Thyroid gland (tissue), 4 donors: ENCODE measurements at places on chromosomes 5 and 9. TPM values are rescaled to one million over a fixed set of nuclear protein-coding genes. Genes with fewer than 3 reads are reported as not detected.
A peak's percentile ranks its signal among the peaks of the same experiment; 100 is the strongest.

DNA sequence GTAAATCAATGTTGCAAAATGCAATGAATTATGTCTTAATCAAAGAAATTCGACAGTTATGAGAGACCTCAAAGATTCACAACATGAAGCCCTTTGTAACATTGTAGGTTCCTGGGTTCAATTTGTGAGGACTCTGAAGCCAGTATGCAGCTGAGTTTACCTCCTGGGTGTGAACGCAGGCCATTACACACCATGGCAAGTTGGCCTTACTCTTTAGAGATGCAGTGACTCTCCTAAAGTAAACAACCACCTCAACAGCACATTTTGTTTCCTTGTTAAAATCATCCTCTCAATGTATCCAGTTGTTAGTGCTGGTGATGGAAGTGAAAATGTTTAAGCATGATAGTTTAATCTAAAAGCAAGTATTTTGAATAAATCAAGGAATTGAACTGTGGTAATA is 73.8 kb downstream of the JAKMIP2 start:
- H3K4me3 ChIP-seq, result no peak overlapping the region
- DNase-seq, result no peak
- no peaks in the 10 kb centered on the region for H3K4me1 ChIP-seq
- H3K27me3 ChIP-seq, result no peaks in the 10 kb centered on the region

SPEF2 gene
- total RNA-seq, result 21.5 TPM

TAF11L13 gene
- not detected for total RNA-seq

FBP1 gene
- 20.3 TPM for total RNA-seq

GRM6 gene
- total RNA-seq, result not detected

DNA sequence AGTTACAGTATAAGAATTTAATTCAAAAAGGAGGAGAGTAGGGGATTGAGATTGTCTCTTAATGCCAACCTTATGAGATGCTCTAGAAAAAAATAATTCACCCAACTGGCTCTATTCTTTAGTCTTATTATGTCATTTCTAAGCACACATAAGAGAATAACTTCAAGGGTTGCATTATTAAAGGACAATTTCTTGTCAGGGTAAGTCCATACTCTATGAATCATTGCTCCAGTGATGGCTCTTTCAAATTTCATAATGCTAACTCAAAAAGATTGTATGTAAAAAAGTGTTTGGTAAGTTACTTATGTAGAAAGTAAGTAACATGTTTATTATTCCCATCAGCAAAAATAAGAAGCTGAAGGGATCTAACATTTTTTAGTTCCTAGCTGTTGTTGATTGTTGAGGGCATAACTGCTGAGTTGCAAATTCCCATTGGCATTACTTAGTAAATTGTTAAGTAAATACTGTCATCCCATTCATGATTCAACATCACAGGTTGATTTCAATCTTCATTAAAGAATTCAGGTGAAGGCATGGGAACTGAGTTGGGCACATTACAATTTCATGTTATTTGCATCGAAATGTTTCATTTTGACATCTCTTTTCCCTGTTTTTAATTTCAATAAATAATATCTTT is 28.6 kb downstream of the ALDH1A1 start:
- H3K27ac ChIP-seq, result no peak overlapping the region
- no peak overlapping the region for H3K4me3 ChIP-seq
- H3K27me3 ChIP-seq, result no peaks in the 10 kb centered on the region
- no peak for DNase-seq
- peaks cover 4% of the 10 kb centered on the region for H3K4me1 ChIP-seq
- H3K36me3 ChIP-seq, result peaks cover 5% of the 10 kb centered on the region

FAXDC2 gene
- total RNA-seq, result 47.0 TPM

ORM2 gene
- total RNA-seq, result not detected

ANKRD18B gene
- 2.0 TPM for total RNA-seq

DNA sequence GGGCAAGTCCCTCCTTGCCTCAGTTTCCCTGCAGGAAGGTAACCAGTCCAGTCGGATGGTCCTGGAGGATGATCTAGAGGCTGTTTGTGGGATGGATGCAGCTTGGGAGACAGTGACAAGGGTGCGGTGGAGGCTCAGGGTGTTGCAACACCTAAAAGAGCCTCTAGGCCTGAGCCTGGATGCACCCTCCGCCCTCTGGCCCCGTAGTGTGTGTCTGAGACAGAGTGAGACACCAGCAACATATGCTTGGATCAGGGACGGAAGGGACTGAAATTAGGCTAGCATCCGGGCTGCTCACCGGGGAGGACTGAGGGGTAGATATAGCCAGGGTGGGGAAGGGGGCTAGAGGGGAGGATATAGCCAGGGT is 1.1 kb downstream of the CRAT start:
- no peak overlapping the region for H3K4me3 ChIP-seq
- DNase-seq, result peak; percentile 15
- H3K4me1 ChIP-seq, result peaks cover 24% of the 10 kb centered on the region
- H3K36me3 ChIP-seq, result peaks cover 6% of the 10 kb centered on the region
- no peak overlapping the region for H3K27ac ChIP-seq

DNA sequence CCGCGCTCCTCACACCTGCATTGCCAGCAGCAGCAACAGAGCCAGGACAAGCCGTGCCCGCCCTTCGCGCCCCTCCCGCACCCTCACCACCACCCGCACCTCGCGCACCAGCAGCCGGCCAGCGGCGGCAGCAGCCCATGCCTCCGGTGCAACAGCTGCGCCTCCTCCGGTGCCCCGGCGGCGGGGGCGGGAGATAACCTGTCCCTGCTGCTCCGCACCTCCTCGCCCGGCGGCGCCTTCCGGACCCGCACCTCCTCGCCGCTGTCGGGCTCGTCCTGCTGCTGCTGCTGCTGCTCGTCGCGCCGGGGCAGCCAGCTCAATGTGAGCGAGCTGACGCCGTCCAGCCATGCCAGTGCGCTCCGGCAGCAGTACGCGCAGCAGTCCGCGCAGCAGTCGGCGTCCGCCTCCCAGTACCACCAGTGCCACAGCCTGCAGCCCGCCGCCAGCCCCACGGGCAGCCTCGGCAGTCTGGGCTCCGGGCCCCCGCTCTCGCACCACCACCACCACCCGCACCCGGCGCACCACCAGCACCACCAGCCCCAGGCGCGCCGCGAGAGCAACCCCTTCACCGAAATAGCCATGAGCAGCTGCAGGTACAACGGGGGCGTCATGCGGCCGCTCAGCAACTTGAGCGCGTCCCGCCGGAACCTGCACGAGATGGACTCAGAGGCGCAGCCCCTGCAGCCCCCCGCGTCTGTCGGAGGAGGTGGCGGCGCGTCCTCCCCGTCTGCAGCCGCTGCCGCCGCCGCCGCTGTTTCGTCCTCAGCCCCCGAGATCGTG is 517 bp downstream of the KCNN2 start:
- H3K4me1 ChIP-seq, result peaks cover 29% of the 10 kb centered on the region
- peak overlapping the region; percentile 15 for H3K4me3 ChIP-seq
- no peaks in the 10 kb centered on the region for H3K36me3 ChIP-seq
- peaks cover 20% of the 10 kb centered on the region for H3K27me3 ChIP-seq
- no peak overlapping the region for H3K27ac ChIP-seq

COL23A1 gene
- total RNA-seq, result 84.2 TPM

GRCh38 chr5:67432606-67433005 is 236.0 kb upstream of the CD180 start:
- H3K27ac ChIP-seq, result no peak overlapping the region
- no peak overlapping the region for H3K4me3 ChIP-seq
- no peak for DNase-seq
- no peaks in the 10 kb centered on the region for H3K36me3 ChIP-seq
- no peaks in the 10 kb centered on the region for H3K4me1 ChIP-seq

GRCh38 chr9:131976157-131977108 is 103.2 kb downstream of the MED27 start:
- H3K36me3 ChIP-seq, result no peaks in the 10 kb centered on the region
- no peak overlapping the region for H3K4me3 ChIP-seq
- H3K27ac ChIP-seq, result no peak overlapping the region
- no peak for DNase-seq
- H3K4me1 ChIP-seq, result no peaks in the 10 kb centered on the region

DNA sequence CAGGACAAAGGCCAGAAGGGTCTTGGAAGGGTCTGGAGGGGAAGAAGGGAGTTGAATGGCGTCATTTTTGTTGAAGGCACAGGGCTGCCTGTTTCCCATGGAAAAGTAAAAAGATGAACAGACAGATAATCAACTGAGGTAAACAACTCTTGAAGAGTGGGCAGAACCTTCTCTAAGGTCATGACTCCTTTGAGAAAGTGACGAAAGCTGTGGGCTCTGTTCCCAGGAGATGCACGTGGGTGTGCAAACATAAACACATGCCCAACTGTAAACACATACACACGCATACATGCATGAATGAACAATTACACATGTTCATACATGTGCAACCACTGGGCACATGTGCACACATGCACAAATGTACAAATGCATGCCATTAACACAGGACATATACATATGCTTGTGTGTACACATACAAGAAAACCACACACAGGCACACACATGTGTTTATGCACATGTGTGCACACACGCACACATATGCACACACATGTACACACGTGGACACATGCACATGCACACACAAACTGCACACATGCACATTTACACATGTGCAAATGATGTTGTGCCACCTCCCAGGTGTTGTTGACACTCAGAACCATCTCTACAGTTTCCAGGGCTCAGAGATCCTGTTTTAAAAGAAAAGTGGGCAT is 143.3 kb downstream of the GADD45G start:
- no peak for DNase-seq
- H3K4me1 ChIP-seq, result no peaks in the 10 kb centered on the region
- H3K27me3 ChIP-seq, result no peaks in the 10 kb centered on the region
- no peaks in the 10 kb centered on the region for H3K36me3 ChIP-seq
- no peak overlapping the region for H3K4me3 ChIP-seq
- H3K27ac ChIP-seq, result no peak overlapping the region

- H3K4me1 ChIP-seq, result peaks cover 5% of the 10 kb centered on the region
- peak; percentile 74 for DNase-seq
- H3K4me3 ChIP-seq, result no peak overlapping the region
- no peaks in the 10 kb centered on the region for H3K27me3 ChIP-seq
- no peaks in the 10 kb centered on the region for H3K36me3 ChIP-seq
- peak overlapping the region; percentile 92 for H3K27ac ChIP-seq
Measured at GRCh38 chr9:5582835-5583195, 46.1 kb upstream of the RIC1 start.

KIF20A gene
- total RNA-seq, result 0.40 TPM

GRCh38 chr5:136676685-136677084 is 311.3 kb upstream of the TRPC7 start:
- H3K4me1 ChIP-seq, result no peaks in the 10 kb centered on the region
- no peaks in the 10 kb centered on the region for H3K27me3 ChIP-seq
- H3K27ac ChIP-seq, result no peak overlapping the region
- DNase-seq, result no peak

ECM2 gene
- 10.6 TPM for total RNA-seq

TRIM7 gene
- 12.3 TPM for total RNA-seq

DNA sequence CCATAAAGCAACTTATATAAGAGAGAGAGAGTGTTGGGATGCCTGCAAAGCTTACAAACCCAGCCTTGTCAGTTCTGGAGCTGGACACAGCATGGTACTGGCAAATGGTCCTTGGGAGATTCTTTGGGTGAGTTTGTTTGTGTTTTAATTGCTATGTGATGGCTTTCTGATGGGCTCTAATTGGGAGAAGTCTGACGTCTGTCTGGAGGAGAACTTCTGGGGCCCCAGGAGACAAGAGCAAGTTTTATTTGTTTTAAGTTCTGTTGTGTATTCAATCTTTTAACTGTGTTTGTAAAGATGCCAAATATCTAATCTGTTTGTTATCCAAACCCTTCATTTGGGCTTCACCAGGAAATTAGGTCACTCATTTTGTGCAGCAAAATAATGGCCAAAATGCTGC is 50.3 kb upstream of the AFAP1L1 start:
- peaks cover 5% of the 10 kb centered on the region for H3K4me1 ChIP-seq
- no peaks in the 10 kb centered on the region for H3K27me3 ChIP-seq
- no peaks in the 10 kb centered on the region for H3K36me3 ChIP-seq
- DNase-seq, result no peak
- no peak overlapping the region for H3K4me3 ChIP-seq
- no peak overlapping the region for H3K27ac ChIP-seq

RELL2 gene
- total RNA-seq, result 5.7 TPM

MEIKIN gene
- not detected for total RNA-seq

ZNF454 gene
- 5.1 TPM for total RNA-seq

DNA sequence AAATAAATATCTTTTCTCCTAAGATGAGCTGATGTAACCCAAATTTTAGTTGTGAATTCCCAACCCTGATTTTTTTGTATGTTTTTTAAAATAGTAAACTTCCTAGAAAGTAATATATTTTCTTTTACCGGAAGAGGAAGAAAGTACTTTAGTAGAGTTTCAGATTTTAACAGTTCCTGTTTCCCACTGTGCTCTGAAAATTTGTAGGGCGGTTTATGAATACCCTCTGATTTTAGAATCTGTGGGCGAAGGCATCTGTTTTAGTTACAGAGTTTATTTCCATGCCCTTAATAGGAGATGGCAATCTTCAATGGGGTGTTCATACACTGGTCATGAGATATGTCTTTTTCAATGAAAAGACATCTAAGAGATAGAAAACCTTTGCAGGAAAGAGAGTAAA is 3.7 kb upstream of the HOMER1 start:
- no peak overlapping the region for H3K4me3 ChIP-seq
- H3K27ac ChIP-seq, result peak overlapping the region; percentile 94
- peaks cover 37% of the 10 kb centered on the region for H3K4me1 ChIP-seq

DNA sequence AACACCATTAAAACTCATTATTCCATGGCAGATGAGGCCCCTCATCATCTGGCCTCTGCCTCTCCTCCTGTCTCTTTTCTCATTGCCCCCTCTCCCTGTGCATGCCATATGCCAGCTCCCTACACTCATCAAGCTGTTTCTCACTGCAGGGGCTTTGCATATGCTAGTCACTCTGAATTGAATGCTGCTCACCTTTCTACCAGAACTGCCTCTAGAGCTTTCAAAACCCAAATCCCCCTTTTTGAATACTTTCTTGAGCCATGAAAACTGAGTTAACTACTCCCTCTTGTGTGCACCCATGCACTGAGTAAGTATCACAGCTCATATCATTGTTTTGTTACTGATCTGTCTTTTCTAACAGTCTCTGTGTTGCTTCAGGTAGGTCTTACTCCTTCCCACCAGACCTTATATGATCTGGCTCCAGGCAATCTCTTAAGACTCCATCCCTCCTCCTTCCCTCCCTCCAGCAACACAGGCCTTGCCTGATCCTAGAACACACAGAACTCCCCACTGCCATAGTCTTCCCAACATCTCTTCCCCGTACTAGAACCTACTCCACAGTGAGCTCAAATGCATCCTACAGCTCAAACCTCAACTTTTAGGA is 60.5 kb downstream of the ASTN2 start:
- no peaks in the 10 kb centered on the region for H3K4me1 ChIP-seq
- no peak for DNase-seq
- H3K36me3 ChIP-seq, result no peaks in the 10 kb centered on the region
- no peaks in the 10 kb centered on the region for H3K27me3 ChIP-seq

EQTN gene
- not detected for total RNA-seq

IFNE gene
- 1.6 TPM for total RNA-seq

DNA sequence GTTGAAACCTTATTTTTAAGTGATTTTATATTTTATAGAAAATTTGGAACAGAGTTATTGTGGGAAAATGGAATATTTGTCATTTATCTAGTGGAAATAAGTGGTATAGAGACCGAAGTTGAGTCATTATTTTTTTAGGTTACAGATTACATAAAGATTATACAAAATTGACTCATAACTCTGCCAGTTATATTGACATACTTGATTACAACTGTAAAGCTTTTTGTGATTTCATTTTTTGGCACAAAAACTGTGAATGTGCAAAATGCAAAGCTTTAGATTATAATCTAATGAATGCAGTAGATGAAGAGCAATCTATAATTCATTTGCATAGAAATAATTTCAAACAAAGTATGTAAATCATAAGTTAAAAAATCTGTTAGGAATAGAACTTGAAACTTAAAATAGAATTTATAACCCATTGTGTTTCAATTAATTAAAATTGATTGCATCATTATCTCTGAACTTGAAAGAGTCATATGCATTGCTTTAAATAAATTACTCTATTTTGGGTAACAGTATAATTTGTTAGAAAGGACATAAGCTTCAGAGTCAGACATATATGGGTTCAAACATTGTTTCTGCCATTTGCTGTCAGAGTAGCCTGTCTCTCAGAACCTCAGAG is 280.4 kb downstream of the FER start:
- DNase-seq, result no peak
- H3K27ac ChIP-seq, result no peak overlapping the region
- no peaks in the 10 kb centered on the region for H3K4me1 ChIP-seq

SWI5 gene
- 49.3 TPM for total RNA-seq
